HT1080 (cell line): ENCODE measurements at places on chromosomes 6 and 20.

GRCh38 chr20:18465536-18466200 lies 1.2 kb downstream of the DZANK1 start:
- no peak for DNase-seq

GRCh38 chr6:55636406-55637102 lies 57.6 kb upstream of the HMGCLL1 start:
- DNase-seq = peak; percentile 69

GRCh38 chr20:48831718-48832404 lies 4.1 kb upstream of the PREX1 start:
- DNase-seq = peak; percentile 54

DNA sequence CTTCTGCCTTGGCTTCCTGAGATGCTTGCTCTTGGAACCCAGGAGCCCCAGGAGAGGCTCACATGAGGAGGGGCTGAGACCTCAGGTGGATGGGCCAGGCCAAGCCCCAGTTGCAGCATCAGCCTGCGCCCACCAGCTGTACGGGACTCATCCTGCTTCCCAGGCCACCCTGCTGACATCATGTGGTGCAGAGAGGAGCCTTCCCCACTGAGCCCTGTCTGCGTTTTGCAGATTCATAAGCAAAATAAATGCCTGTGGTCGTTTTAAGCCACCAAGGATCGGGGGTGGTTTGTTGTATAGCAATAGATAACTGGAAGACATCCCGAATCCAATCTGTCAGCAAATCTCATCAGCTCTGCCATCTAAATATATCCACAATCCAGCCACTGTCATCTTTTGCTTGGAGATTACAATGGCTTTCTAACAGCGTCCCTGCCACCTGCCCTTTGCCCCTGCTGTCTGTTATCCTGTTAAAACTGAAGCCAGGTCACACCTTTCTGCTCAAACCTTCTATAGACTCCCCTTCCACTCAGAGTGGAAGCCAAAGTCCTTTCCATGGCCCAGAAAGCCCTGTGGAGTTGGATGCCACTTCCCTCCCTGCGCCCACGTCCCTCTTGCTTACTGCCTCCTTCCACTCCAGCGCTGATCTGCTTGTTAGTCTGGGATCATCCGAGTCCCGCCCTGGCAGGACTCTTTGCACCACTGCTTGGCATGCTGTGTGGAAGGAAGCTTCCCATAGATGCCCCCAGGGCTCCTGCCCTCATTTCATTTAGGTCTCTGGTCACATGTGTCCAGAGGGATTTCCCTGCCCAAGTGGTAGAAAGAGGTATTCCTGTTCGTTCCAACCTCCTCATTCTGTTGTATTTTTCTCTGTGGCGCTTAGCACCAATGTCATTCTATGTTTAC lies 24.0 kb upstream of the MLN start:
- no peak for DNase-seq

GRCh38 chr20:58623579-58624473 lies 27.3 kb upstream of the STX16 start:
- peak; percentile 98 for DNase-seq

- peak; percentile 28 for DNase-seq
These were observed 61.4 kb downstream of the TXLNB start for GRCh38 chr6:139230391-139230840.

DNA sequence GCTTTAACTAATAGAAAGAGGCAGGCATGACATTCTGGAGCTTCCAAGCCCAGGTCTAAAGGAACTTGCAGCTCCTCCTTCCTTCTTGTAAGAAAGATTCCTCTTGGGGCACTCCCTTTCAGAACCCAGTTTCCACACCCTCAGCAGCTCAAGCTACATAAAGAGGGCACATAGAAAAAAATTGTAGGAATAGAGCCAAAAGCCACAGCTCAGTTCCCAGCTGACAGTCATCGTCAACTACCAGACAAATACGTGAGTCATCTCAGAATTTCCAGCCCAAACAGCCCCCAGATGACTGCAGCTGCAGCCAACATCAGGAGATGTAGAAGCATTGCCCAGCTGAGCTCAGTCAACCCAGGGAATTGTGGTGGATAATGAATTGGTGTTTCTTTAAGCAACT lies 349.8 kb upstream of the ARID1B start:
- DNase-seq = peak; percentile 94

DNA sequence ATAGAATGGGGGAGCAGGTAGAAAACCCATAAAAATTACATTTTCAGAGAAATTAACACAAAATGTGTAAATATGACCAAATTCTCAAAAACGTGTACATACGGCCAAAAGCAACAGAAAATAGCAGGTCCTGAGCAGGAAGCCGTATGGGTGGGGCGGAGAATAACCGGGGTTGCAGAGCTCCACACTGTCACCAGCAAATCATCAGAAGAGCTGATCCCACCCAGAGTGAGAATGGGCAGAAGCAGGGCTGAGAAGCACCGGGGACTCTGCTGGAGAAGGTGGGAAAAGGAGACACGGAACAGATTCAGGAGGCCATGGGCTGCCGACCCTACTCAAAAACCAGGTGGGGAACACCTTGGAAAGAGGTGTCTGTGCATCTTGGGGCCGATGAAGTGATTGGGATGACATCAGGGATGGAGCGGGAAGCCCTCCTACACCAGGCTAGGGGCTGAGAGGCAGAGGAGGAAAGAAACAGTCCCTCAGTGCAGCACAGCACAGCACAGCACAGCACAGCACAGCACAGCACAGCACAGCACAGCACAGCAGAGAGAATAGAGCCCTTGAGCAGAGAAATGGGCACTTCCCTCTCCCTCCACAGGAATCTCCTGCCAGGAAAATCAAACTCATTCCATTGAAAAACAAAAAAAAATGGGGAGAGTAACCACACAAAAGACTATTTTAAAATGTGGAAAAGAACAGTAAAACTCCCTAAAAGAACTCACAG lies 22.3 kb downstream of the STX7 start:
- DNase-seq = no peak

DNA sequence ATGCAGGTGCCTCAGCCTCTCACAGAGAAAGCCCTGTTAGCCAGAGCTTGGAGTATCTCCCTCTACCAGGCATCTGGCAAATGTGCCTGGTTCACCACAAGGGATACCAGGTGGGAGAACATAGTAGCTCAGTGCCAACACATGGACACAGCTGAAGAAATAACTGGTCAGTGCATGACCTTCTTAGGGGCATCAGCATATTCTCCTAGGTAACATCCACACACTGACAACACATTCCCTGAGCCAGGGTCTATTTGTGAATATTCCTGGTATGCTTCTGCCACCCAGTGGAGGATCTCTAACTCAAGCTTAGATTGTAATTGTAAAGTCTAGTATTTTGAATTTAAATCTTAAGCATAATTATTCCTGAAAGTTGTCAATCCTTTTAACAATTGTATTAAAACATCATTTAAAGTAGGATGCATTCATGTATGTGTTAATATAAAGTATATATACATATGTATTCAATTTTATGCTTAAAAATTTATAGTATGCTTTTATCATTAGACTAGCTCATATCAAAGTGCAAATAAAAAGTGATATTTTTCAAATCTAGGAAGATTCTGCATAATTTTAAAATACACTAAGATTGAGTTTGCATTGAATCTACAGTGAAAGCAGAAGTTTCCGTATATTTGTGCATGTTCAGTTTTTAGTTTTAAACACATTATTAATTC lies 45.3 kb upstream of the COL21A1 start:
- peak; percentile 57 for DNase-seq

DNA sequence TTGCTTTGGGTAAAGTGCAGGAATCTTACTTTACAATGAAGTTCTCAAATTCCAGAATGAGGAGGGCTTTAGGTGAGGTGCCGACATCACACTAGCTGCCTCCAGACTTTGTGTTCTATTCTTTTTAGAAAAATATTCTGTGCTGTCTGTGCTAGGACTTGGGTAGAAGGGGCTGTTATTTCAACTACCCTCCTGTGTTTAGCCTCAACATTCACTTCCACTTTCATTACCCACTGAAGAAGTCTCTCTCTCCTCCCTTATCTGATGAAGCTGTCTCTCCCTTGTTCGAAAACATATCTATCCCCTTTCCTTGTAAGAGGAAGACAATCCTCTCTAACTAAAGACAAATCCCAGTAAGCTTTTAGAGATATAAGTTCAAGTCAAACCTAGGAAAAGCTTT lies 25.0 kb upstream of the BRPF3 start:
- DNase-seq = no peak
